ENCODE measurements at places on chromosomes 2 and 18.
A peak's percentile ranks its signal among the peaks of the same experiment; 100 is the strongest.

GRCh38 chr2:171327043-171327496, 106.7 kb downstream of the METTL8 start:
- DNase-seq, result no peak

DNA sequence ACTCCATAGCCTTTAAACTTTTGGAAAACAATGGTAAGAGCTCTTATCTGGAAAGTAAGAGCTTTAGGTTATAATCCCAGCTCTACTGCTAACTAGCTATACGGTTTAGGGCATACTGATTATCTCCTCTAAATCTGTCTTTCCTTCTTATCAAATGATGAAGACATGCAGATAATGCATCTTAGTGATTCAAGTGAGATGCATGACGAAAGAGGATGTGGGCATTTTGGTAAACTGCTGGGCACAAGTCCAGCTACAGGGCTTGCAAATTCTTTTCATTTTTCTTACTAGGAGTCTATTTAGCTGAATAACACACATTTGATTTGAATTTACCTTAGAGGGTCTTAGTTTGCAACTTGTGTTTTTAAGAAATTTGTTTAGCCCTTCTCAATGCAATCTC, 1604.8 kb upstream of the ZEB2 start:
- DNase-seq, result no peak

- DNase-seq, result no peak
These were observed 12.2 kb upstream of the ITPRID2 start for GRCh38 chr2:181879295-181879694.

DNA sequence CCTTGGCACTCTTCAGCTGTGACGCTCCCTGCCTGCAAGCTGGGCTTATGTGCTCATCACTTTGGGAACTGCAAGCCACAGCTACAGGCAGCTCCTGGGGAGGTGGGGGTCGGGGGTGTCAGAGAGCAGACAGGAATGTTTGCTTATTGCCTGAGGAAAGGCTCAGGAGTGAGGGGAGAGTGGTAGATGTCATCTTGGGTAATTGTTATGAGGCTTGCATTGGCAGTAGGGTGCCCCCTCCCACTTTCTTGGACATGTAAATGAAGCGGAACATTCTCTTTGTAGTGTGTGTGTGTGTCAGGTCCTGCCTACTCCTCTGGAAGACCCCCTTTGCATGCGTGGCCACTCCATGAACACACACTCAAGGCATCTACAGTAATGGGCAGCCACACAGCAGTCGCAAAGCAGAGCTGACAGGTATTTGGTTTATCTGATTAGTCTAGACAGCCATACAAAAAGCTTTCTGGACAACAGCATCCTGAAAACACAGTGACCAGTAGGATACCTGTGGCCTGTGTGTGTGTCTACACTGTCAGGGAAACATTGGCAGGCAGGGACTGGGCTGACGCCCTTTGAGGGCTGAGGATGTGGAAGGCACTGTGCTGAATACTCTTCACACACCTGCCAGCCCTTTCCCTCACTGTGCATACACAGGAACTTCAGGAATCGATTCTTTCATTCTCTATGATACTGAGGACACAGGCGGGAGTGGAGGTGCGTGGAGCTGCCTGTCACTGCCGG, 17.1 kb upstream of the MC2R start:
- DNase-seq, result no peak

DNA sequence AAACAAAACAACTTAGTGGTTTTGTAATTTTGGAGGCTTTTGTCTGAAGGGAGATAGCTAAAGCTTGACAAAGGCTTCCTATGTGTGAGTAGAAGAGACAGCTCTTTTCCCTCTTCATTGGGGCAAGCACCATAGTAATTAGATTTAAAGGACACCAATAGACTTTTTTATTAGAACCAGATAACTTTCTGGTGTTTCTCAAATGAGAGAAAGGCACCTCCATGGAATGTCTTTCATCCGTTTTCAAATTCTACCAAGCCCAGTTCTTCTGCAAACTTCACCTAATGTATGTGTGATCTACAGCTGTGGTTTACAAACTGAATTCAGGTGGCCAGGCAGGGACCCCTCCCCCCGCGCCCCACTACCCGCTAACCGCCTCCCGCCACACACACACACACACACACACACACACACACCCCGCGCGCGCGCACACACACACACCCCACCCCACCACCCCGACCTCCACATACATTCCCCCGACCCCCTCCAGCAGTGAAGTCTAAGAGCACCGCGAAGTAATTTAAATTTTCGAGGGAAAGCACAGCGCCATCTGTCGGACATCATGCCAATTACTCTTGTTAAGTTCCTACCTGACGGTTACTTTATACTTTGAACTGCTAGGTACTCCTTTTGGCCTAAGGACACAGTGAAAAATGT, 31.6 kb upstream of the PPP1R1C start:
- peak; percentile 35 for DNase-seq

GRCh38 chr2:75130171-75130570, 69.1 kb downstream of the TACR1 start:
- no peak for DNase-seq

- DNase-seq, result no peak
These were observed 28.9 kb downstream of the ZNF532 start for GRCh38 chr18:58893388-58894099.

DNA sequence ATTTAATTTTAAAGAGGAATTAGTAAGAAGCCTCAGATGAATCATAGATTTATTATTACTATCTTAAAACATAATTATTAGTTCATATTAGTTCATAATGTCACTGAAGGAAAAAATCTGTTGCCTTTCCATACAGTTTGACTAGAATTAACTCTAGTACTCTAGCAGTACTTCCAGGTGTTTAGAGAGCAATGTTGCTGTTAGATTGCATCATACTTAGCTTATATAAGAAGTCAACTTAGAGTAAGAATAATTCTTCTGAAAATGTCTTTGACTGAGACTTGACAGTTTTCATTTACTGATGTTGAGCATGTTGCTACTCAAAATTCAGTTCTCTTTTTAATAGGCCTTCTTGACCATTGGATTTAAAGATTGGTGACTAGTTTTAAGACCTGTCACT, 4.7 kb downstream of the RAB3GAP1 start:
- no peak for DNase-seq

DNA sequence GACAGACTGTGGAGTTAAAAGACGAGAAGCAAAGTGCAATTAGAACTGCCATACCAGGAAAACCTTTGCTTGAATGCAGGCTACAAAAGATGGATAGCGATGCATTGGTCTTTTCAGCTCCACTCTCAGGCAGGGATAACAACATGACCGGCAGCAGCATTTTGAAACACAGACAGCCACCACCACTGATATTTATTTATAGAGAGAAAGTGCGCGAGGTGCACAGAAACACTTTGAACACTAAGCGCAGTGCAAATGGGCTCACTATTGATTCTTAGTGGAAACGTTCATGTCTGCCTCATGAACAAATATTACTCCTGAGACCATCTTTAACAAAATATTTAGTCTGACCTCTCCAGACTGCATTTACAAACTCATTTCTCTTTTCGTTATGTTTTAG, 32.9 kb downstream of the CAVIN2 start:
- no peak for DNase-seq

- no peak for DNase-seq
These were observed 35.1 kb downstream of the LOXHD1 start for GRCh38 chr18:46621871-46622270.

GRCh38 chr2:64562148-64562784, 38.1 kb downstream of the AFTPH start:
- DNase-seq, result no peak

GRCh38 chr2:171999161-171999560, 592 bp upstream of the METAP1D start:
- no peak for DNase-seq

DNA sequence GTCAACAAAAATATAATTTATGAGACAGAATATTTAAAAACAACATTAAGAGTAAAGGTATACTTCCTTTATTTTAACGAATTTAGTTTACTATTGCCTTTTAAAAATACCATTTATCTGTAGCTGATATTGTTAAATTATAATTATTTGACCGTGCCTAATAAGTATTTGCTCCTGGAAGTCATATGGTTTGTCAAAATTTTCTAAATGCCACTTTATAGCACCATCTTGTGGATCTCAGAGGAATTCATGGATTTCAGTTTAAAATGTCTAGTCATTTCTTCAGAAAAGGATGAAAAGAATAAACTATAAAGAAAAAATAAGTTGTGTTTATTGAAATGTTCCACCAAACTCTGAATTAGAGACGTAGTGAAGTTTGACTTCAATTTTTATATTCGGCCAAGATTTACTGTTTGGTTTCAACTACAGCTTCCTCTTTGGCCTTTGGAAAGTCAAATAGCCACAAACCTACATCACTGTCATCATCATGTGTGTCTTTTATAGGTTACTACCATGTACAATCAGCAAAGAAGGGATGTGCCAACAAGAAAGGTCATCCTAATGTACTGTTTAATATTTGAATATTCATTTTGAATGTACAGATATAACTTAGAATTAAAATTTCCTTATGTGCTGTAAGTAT, 10.3 kb upstream of the FTCDNL1 start:
- DNase-seq, result peak; percentile 60

- no peak for DNase-seq
These were observed 50.1 kb downstream of the RNF144A start for GRCh38 chr2:6967301-6967700.

GRCh38 chr2:579351-579886, 97.8 kb downstream of the TMEM18 start:
- DNase-seq, result no peak

DNA sequence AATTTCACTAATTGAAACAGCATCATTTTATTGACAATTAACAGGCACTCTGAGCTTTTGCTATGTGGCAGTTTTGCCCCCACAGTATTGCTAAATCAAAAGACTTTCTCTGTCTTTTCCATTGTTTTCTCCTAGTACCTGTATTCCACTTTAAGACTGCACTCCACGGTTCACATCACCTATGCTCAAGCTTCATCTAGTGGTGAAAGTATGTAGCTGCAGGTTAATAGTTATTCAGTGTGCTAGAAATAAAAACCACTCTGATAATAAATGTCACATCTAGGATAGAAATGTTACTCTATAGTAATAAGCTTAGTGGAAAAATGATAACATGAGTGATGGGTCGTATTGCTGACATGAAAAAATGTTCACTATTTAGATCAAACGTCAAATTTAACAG, 24.6 kb downstream of the ARL6IP6 start:
- no peak for DNase-seq

- DNase-seq, result no peak
These were observed 97.7 kb downstream of the CAPN13 start for GRCh38 chr2:30709516-30709915.

DNA sequence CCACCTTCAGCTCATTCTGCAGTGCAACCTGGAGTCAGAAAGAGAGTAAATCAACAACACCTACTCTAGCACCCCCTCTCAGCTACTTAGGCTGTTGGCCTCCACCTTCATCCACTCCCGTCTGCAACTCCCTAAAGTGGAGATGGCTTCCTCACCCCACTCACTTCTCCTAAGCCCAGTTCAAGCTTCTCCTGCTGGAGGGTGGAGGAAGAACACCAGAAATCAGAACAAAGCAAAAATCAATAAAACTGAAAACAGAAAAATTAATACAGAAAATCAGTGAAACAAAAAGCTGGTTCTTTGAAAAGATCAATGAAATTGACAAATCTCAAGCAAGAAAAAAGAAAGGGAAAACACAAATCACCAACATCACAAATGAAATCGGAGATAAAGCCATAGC, 191.7 kb downstream of the ANAPC1 start:
- DNase-seq, result no peak

DNA sequence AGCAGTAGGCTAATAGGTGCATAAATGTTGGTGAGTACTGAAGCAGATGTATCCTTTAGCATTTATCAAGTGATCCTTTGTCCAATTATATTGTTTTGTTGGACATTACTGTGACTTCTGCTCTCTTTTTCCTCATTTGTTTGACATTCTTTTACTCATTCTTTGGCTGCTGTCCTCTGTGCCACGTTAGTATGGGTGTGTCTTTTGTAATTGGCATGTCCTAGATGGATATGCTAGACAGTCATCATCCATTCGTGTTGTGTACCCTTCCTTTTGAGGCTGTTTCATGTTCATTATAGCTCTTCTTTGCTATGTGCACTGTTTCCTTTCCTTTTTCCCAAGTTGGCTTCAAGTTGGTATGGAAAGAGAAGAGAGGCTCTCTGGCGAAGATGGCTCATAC, 284.7 kb downstream of the CYP26B1 start:
- no peak for DNase-seq

DNA sequence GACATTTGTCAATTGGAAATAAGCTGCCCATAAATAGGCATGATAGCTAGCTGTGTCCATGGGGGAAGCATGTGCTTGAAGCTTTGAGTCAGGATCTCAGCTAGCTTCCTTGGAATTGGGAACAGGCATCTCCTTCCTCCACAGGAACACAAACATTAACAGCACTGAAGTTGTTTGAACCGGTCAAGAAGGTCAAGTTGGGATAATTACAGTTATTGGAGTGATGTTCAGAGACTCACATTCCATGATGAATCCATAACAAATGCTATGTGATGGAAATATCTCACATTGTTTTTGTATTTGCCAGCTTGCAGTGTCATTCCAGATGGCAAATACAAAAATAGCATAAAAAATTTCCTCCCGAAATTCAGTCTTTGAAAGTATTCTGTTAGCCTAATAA, 347.6 kb upstream of the SMIM21 start:
- DNase-seq, result no peak

GRCh38 chr2:238528953-238529781, 102.4 kb downstream of the ASB1 start:
- DNase-seq, result no peak

- peak; percentile 34 for DNase-seq
These were observed 36.6 kb upstream of the PRLH start for GRCh38 chr2:237529452-237530402.

DNA sequence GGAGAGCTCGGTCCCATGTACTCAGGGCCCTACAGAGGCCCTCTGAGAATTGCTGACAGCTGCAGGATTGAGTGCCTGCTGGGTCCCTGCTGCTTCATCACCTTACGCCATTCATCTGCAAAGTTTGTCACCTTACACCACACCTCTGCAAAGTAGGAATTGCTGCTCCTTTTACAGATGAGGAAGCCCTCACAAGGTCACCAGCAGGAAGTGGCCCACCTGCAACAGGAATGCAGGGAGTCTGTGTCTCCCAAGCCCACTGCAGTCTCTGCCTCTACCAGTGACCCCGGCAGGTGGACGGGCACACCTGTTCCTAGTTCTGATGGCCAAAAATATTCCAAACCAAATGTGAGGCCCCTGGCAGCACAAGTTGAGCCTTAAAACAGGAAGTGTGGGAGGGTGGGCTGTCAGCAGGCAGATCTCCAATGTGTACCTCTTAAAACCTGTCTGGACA, 441.4 kb downstream of the NBAS start:
- DNase-seq, result no peak
